Liver (tissue), 10 donors: ENCODE measurements at places on chromosomes 3 and 15.

DNA sequence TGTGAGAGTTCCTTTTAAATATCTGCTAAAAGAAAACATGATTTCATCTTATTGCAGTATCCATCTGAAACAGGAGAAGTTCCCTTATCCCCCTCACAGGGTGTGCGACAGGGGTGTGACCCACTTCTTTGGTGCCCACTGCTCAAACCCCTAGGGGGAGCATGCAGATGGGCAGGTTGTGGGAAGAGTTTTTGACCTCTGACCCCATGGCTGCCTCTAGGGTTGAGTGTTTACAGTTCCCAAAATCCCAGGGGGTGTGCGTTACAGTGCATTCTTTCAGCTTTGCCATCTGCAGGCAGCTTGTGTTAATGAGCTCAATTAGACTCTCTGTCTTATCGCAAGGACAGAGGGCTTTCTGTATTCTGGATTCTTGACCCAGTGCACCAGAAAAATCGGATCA, 443.2 kb upstream of the FRG2C start:
- no peak for DNase-seq

DNA sequence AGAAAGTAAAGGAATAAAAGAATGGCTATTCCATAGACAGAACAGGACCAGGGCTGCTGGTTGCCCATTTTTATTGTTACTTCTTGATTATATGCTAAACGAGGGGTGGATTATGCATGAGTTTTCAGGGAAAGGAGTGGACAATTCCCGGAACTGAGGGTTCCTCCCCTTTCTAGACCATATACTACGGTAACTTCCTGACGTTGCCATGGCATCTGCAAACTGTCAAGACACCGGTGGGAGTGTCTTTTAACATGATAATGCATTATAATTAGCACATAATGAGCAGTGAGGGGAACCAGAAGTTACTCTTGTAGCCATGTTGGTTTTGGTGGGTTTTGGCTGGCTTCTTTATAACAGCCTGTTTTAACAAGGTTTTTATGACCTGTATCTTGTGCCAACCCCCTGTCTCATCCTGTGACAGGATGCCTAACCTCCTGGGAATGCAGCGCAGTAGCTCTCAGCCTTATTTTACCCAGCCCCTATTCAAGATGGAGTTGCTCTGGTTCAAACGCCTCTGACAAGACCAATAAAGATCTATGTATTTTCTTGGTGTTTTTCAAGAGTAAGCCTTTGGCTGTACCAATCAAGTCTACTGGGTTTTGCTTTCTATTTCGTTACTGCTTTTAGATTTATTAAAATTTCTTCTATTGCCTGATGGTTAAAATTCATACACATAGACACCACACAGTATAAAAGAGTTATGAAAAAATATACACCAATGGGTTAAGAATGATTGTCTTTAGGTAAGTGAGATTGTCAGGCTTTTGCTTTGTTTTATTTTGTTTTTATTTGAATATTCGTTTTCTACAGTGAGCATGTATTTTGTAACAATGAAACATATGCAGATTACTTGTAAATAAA, 37.4 kb upstream of the CTDSPL start:
- DNase-seq: no peak

DNA sequence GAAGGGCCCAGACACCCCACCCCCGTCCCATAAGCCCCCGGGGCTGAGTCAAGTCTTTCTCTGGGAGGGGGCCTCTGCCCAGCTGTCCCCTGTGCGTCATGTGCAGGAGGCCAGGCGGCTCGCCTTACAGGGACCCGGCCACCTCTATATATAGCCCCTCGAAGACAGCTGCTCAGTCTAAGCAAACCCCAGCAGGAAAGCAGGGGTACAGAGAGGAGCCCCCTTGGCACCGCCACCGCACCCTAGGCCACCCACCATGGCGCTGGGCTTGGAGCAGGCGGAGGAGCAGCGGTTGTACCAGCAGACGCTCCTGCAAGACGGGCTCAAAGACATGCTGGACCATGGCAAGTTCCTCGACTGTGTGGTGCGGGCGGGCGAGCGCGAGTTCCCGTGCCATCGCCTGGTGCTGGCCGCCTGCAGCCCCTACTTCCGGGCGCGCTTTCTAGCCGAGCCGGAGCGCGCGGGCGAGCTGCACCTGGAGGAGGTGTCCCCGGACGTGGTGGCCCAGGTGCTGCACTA, at the start of gene KLHL40:
Gene KLHL40, plus strand, starts transcription at position 175 of the 519 bp plus-strand sequence. Its CDS starts 82 bp downstream, at position 257.
- DNase-seq: no peak

DNA sequence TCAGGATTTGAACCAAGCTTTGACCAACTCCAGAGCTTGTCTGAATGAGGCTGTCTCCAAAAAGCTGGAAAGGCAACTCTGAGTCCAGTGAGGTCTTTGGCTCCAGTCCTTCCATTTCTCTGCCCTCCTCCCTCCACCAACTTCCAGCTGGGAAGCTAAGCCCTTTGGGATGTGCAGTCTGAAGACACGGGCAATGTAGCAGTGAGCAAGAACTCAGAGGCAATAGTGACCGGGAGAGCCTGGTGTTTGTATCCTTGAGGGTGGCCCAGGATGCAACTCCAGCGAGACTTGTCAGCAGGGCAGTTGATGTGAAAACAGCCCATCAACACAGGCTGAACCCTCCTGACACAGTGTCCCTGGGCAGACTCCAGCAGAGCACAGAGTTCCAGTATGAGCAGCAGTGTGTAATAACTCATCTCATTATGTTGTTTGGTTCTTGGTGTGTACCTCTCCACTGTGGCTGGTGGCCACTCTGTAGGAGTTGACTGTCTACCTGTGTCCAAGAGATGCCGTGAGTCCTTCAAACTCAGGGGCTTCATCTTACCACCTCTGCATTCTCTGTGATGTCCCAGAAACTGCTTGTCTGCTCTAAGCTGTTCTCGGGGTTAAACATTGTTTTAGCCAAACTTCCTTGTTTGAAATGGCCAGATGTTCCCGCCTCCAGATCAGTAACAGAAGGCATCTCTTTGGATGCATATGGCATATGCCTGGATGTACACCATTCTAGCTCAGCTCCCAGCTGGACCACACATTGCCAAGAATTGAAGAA, 6.6 kb downstream of the CDCP1 start:
- DNase-seq: no peak

DNA sequence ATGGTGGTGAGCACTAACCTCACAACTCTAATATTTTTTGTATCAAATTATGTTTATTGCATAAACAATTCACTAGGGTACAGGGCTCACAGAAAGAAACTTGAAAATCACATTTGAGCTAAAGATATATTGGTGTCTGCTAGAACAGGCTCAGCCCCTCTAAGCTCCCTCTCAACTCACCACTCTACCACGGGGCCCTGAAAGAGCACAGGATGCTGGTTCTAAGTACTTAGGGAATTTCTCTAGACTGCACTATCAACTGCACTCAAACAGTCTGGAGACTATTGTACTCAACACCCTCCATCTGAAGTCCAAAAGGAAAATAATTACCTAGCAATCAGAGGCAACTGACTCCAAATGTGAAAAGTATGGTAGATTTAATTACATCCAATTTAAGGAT, 98.7 kb upstream of the STRIT1 start:
- no peak for DNase-seq

- no peak for DNase-seq
Observed at GRCh38 chr15:69657626-69658025, 205.0 kb downstream of the RPLP1 start.

DNA sequence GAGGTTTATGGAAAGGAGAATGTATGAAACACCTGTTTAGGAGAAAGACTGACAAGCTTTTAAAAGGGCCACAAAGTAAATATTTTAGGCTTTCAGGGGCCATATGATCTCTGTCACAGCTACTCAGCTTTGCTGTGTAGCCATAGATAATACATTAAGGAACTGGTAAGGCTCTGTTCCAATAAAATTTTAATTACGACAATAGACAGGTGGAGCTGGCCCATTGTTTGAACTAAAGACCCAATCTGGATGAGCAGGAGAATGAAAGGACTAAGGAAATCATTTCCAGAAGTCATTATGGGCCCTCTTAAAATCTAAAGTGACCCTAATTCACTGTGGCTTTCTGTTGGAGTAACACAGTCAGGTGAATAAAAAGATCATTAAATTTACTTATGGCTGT, 48.5 kb upstream of the SLC12A8 start:
- no peak for DNase-seq

DNA sequence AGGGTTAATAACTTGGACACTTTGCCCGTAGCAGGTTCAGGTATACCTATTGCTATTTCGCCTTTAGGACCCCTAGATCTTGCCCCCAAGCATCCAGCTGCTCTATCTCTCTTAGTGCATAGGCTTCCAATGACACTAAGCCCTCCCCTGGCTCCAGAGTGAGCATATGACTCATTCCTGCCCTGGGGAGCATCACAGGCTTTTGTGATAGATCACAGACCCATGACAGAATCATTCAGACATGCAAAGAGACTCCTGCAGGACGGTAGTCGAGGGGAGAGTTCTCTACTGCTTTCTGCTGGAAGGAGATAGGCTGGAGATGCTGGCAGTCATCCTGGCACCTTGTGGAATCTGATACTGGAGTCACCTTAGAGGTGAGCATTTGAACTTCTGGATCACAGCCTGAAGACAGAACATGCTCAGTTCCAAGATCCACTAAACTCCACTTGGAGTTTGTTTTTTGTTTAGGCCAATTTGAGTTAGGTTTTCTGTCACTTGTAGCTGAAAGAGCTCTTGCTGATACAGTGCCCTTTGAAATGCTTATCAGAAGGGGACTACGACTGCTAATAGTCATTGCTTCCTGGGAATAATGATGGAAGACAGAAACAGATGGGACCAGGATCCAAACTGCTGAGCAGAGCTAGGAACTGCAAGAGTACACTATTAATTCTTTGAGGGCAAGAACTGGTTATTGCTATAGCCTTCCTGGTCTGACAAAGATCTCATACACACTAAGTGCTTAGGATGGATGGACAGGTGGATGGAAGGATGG, 11.0 kb downstream of the LYSMD2 start:
- DNase-seq: no peak

DNA sequence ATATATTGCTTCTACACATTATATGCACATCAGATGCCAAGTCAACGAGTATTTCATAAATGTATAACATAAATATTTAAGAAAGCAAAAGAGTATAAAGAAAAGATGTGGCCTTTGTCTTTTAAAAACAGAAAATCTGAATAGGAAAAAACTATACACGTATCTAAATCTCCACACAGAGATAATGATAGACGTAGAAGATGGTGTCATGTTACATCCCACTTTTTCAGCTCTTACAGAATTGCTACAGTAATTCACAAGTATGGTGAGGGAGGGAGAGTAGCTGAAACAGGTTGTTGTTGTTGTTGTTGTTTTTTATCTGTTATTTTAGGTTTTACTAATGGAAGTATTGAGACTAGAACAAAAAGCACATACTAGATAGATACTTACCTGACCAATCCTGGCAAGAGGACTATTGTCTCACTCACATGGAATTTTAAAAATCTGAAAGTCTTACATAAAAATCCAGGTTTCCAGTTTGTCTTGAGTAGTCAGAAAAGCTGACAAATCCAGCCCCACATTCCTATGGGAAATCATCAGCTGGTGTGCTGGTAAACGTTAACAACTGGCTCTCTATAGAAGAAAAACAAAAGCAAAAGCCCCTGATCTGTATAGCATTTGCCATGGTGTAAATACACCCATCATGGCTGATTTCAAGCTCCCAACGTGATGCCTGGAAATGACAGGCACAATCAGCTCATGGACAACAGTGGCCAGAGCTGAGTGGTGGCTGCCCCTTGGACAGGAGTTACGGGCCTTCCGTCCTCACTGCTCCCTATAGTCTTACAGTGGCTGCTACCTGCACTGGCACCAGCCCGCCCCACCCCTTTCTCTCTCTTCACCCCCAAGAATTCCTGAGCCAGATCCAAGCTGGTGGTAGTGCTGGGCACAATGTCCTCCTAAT, 47.4 kb upstream of the VGLL4 start:
- no peak for DNase-seq

DNA sequence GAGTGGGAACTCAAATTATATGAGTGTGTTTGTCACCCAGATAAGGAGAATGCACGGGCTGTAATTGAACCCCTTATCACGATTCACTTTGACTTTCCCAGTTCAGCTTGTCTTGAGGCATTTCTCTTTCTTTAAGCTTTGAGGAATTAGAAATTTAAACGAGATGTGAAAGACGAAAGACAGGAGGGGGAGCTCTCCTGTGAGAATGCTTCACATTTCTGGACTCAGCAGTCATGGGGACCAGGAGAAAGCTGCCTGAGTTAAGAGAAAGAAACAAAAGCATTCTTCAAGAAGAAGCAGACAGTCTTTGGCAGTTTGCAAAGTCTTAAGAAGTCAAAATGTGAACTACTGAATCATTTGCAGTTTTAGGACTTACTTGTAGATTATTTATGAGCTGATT, 205.6 kb downstream of the NECTIN3 start:
- no peak for DNase-seq

DNA sequence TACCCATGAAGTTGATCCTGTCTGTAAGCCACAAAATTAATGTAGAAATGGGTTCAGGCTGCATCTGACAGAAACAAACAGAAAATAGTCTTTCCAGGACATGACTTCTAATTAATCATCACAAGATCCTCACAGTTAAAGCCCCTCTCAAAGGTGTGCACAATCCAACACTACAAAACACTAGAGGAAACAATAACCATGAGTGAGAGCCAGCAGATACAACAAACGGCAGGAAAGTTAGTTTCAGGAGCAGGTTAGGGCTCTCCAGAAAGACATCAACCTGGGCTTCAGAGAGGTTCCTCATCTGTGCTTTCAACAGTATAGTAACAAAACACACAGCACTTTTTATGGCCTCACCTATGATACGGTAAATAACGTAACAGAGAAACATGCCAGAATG, 42.8 kb downstream of the DPH3 start:
- no peak for DNase-seq

GRCh38 chr3:155179966-155180757, 100.0 kb downstream of the MME start:
- DNase-seq: no peak

DNA sequence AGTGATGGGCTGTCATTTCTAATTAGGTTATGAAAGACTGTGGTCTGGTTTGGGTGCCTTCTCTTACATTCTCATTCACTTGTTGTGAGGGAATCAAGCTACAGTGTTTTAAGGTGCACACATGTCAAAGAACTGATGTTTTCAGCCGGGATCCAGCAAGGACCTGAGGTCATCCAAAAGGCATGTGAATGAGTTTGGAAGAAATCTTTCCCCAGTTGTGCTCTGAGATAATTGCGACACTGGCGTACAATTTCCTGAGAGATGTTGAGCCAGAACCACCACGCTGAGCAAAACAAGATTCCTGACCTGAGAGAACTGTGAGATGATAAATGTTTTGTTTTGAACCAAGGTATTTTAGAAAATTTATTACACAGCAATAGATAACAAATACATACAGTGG, 295.3 kb upstream of the SLITRK3 start:
- DNase-seq: no peak

DNA sequence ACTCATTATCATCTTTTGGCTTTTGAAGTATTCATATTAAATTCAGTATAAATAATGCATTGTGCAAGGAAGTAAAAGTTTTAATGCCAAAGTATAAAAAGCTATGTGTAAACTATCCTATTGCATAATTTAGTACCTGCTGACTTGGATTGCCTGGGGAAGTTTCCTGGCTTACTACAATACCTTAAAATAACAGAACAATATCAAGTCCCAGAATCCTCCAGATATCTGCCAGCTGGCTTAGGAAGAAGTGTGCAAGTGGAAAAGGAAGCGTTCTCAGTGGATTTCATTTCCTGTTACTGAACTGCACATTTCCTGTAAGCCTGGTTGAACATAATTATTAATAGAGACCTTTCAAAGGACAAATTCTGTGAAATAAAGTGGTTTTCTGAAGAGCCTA, 236.7 kb downstream of the ADAMTSL3 start:
- DNase-seq: no peak

GRCh38 chr15:74127255-74127953, 3.0 kb upstream of the ISLR2 start:
- peak; percentile 90 for DNase-seq

- no peak for DNase-seq
Observed at GRCh38 chr3:148232389-148232788, 465.3 kb upstream of the AGTR1 start.
